ENCODE measurements at places on chromosomes 4 and X.

DNA sequence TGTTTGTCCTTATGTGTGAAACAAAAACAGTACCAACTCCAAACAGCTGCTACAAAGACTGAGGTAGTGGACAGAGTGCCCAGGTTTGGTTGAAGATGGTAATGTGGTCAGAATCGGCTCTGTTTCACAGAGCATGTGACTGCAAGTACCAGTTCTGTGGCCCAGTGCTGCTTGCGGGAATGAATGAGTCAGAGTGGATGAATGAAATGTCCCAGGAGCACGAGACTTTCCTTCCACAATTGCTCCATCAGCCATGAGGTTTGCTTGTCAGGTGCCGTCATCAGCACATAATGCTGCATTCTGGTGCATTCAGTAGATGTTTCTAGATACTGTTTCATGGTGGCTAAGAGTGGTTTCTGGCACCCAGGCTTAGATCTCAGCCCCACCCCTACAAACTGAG, 84.2 kb downstream of the GPR143 start:
- no peak for DNase-seq

DNA sequence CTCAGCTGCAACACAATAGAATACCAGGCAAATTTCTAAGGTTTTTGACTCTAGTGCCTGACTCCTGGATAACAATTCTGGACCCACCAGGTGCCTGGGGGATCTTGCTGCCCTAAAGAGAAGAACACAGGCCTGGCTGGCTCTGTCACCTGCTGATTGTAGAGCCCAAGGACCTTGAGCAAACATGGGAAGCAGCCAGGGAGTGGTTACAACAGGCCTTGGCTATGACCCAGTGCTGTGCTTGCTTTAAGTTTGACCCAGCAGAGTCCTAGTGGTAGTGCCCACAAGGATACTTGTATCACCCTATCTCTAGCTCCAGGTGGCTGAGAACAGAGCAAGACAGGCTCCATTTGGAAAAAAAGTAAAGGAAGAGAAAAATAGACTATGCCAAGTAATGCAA, 176.8 kb upstream of the DCAF12L2 start:
- no peak for DNase-seq

GRCh38 chrX:100979881-100980607, 10.5 kb downstream of the ARL13A start:
- DNase-seq: no peak

- no peak for DNase-seq
These were observed 1454.8 kb downstream of the FSTL5 start for GRCh38 chr4:160709026-160709425.

DNA sequence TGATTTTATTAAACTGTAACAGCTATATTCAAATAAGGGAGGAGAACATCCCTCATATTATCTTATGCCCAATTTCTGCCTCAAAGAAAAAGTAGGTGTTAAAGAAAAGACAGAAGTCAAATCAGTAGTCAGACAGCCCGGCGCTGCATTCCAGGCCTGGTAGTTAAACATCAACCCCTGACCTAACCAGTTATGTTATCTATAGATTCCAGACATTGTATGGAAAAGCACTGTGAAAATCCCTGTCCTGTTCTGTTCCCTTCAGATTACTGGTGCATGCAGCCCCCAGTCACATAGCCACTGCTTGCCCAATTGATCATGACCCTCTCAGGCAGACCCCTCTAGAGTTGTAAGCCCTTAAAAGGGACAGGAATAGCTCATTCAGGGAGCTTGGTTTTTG, 269.9 kb upstream of the GALNT7 start:
- DNase-seq: no peak

DNA sequence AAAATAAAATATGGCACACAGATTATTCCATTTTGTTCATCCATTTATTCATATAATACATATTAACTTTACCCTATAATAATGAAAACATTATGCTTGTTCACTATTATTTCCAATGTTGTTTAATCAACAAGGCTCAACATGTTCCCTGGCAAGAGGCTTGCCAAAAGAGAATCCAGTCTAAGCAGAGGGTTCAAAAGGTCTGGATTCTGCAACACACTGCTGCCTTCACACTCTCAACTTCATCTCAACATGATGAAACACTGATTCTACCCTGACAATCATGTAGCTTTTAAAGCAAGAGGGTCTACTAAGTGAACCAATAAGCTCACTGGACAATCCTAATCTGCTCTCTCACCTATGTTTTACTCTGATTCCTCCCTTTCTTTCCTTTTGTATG, 101.1 kb downstream of the MID1 start:
- no peak for DNase-seq
